Activated CD8-positive, alpha-beta memory T cell treated with anti-CD3 and anti-CD28 coated beads for 1 hour (primary cell): ENCODE measurements at places on chromosomes 1 and 21.

- no peak for DNase-seq
Measured at GRCh38 chr1:247528812-247529474, 7.3 kb downstream of the OR2C3 start.

- DNase-seq: no peak
Measured at GRCh38 chr1:99784143-99784542, 17.7 kb upstream of the FRRS1 start.

DNA sequence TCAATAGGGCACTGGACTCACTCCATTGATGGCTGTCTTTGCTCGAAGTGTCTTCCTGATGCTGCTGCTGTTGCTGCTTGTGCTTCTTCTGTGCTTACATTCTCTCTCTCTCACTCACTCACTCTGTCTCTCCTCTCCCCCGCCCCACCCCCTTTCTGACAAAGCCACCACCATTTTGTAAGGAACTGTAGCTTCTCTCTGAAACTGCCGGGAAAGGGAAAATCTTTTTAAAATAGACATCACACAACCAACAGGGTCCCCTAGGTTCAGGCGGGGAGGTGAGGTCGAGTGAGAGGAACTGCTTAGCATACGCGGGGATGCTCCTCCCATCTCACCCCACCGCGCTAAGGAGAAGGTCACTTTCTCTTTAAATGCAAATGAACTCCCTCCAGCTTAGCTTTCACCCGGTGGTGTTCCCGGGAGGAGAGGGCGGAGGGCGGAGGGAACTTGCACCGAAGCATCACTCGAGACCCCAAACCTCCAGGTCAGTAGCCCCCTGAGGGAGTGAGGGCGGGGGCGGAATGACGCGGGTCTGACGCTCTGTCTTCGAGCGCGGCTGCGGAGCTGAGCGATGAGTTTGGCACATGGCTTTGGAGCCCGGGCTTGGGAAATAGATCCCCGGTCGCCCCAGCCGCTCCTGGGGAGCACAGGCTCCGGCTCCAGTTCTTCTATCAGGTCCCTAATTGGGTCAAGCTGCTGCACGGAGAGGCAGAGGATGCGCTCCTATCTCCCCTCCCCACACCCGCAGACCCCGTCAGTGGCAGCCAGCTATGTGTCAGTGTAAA lies at the start of gene CCDC28B:
Gene CCDC28B, plus strand, starts transcription at position 370 of the 785 bp plus-strand sequence. CDS start 1,341 bp downstream, outside the sequence.
- DNase-seq: no peak

DNA sequence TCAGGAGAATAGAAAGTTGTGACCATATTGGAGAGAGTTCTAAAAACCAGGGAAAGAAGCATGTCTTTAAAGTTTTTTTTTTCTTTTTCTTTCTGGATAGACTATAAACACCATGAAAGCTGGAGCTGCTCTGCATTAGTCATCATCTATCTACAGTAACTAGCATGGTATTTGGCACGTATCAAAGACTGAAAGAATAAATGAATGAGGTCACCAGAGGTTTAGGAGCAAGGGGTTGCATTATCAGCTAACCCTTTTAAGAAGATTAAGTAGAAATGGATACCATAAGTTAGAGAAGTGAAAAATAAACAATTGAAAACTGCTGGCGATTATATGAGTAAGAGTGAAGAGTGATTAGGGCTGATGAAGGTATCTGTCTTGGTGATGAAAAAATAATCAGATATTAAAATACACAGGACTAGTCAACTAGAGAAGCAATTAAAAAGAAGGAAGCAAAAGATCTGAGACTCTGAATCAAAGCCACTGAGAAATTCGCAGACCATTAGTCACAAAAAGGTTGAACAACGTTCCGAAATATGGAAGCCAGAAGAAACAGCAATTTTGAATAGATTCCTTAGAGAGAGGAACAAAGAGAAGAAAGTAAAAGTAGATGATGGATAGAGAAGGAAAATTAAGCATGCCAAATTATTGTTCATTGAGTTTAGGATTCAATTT lies 536.4 kb downstream of the DPYD start:
- no peak for DNase-seq

- DNase-seq: no peak
Measured at GRCh38 chr1:17091252-17091651, 28.0 kb downstream of the PADI2 start.

DNA sequence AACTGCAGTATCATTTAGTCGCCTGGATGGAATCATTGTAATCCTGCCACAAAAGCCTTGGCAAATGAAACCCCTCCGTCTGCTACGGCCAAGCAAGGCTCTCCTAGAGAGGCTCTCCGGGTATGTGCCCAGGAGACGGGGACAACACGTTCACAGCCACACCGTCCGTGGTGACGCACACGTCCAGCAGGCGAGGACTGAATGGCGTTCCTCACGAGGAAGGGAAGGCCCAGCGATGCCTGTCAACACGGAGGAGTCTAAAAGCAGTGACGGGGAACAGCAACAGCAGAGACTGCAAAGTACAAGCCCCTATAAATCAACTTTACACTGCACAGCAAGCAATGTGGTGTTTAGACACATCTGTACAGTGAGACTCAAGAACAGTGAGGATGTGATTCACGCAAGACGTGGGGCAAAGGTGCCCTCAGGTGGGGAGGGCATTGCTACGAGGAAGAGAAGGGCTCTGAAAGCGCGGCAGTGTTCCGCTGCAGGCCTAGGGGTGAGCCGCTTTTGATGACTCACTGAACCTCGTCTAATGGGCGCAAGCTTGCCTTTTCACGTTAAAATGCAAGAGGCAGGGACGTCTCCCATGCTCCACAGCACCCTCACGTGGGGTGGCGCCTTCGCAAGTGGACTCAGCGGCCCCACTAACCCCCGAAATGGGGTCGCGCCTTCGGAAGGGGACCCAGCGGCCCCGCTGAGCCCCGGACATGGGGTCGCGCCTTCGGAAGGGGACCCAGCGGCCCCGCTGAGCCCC lies 6.8 kb downstream of the WRAP73 start:
- DNase-seq: no peak

DNA sequence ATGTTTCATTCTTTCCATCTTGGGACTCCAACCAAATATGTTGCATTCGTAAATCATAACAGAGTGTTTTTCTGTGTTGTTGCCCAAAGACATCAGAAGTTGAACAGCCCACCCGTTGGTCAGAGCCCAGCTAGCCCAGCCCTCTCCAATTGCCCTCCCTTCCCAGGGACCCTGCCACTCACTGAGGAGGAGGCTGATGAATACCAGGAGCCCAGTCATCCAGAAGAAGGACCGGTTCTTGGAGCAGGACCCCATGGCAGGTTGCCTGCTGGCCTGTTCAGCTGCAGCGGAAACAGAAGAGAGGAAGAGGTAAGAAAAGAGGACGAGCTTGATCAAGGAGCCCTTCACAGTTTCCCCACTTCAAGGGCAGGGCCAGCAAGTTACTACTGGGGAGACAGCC lies 172.2 kb upstream of the ETV3 start:
- DNase-seq: no peak

- no peak for DNase-seq
Measured at GRCh38 chr1:158527190-158527815, 26.9 kb downstream of the OR6Y1 start.

GRCh38 chr1:201331166-201331565 lies 46.3 kb downstream of the TNNT2 start:
- no peak for DNase-seq

DNA sequence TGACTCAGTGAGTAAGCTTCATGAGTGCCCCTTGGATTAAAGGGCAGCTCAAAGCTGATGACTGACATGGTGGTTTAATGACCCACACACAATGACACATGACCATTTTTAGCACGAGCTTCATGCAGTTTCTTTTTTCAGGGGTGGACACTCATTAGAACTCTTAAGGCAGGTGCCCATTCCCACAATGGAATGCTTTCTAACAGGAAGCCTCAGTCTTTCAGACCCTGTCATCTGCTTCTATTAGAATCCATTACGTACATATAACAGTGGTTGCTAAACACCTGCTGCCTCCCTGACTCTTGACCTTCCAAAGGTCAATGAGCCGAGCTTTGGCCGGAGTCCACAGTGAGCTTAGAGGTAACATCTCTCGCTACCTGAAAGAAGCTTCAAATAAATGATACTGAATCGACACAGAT lies 27.4 kb downstream of the AKNAD1 start:
- DNase-seq: no peak
